Activated naive CD4-positive, alpha-beta T cell treated with Interleukin-2 at 50 U/mL for 16 hours (primary cell): ENCODE measurements at places on chromosomes 6 and 20.

DNA sequence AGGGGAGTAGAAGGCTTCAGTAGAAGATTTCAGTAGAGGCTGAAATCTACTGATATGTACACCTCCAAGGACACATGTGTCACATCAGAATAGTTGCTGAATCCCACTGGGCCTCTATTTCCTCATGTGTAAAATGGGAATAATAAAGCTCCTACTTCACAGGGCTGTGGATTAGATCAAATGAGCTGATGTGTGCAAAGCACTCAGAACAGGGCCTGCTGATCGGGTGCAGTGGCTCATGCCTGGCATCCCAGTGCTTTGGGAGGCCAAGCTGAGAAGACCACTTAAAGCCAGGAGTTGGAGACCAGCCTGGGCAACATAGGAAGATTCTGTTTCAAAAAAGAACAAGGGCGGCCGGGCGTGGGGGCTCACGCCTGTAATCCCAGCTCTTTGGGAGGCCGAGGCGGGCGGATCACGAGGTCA is 8.1 kb upstream of the AP5S1 start:
- DNase-seq = no peak

DNA sequence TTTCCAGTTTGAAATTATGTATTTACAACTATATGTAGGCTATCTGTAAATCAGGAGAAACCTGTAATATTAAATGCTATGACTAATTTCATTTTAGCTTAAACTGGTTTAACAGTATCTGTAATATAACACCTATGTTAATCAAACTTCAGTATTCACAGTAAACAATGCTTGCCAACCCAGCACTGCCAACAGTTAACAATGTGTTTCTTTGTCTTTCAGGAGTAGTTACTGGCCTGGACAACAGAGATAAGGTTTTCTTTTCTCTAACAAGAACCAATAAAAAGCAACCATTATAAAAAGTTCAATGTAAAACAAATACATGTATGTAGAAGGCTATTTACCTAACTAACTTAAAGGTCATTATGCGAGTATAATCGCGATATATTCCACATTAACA is 158.8 kb downstream of the CDK19 start:
- no peak for DNase-seq

- no peak for DNase-seq
These were observed 62.0 kb downstream of the HFE start for GRCh38 chr6:26149240-26149639.

GRCh38 chr20:24957326-24958016 is 8.4 kb downstream of the CST7 start:
- DNase-seq = no peak

DNA sequence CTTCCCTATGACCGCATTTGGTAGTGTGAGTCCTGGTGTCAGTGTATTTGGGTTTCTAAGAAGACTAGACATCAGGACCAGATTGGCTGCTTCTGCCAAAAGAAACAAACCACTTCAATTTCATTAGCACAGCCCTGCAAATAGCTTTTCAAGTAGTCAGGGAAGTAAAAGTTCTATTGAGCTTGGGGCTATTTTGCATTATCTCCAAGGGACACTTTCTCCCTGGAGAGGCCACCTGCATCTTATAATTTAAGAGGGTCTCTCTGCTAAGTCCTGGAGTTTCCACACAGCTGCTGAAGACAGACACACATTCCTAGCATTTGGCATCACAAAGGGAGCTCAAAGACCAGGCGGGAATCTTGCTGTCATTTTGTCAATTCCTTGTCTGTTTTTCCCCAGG is 141.2 kb downstream of the BMP2 start:
- no peak for DNase-seq

GRCh38 chr20:34753706-34754461 is 49.7 kb downstream of the TP53INP2 start:
- no peak for DNase-seq

GRCh38 chr6:14660806-14661579 is 543.4 kb downstream of the CD83 start:
- DNase-seq = peak; percentile 18
